ENCODE measurements at places on chromosomes 16 and 17.

- no peak for DNase-seq
Observed at GRCh38 chr17:28159004-28159403, 116.5 kb downstream of the NLK start.

GRCh38 chr17:82063424-82064415 lies 1.9 kb downstream of the DUS1L start:
- DNase-seq = no peak

DNA sequence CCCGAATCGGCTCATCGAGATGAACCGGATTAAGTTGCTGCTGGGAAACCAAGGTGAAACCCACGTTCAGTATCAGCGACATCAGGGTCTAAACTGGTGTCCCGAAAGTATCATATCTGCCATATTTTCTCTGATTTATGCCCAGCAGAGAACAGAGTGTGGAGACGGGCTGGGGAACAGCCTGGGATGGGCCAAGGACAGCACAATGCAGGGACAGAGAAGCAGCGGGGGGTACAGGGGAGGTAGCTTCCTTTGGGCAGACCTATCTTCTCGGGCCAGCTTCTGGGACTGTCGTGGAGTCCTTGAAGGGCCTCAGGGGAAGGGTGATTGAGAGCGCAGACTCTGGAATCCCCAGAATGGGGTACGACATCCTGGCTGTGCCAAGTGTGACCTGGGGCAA lies 17.5 kb upstream of the MLKL start:
- DNase-seq = no peak

DNA sequence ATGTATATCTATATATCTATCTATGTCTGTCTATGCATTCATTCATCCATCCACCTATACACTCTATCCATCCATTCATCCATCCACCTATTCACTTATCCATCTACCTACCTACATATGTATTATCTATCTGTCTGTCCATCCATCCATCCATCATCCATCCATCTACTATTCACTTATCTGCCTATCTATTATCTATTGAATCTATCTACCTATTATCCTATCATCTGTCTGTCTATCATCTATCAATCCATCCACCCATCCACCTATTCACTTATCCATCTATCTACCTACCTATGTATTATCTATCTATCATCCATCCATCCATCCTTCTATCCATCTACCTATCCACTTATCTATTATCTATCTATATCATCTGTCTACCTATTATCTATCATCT lies 302.3 kb downstream of the SHISA9 start:
- DNase-seq = no peak

- no peak for DNase-seq
Observed at GRCh38 chr17:50279181-50279526, 4.9 kb downstream of the TMEM92 start.

GRCh38 chr16:81861503-81861902 lies 82.4 kb downstream of the PLCG2 start:
- DNase-seq = no peak

Measured in GM19239 (cell line).